ENCODE measurements at places on chromosomes 3 and 15. TPM values are rescaled to one million over a fixed set of nuclear protein-coding genes. Genes with fewer than 3 reads are reported as not detected.

- DNase-seq, result peak; percentile 71
These were observed 142.0 kb upstream of the PDZRN3 start for GRCh38 chr3:73766599-73767381.

GRCh38 chr3:109982201-109982600 lies 644.9 kb upstream of the DPPA4 start:
- no peak for DNase-seq

DNA sequence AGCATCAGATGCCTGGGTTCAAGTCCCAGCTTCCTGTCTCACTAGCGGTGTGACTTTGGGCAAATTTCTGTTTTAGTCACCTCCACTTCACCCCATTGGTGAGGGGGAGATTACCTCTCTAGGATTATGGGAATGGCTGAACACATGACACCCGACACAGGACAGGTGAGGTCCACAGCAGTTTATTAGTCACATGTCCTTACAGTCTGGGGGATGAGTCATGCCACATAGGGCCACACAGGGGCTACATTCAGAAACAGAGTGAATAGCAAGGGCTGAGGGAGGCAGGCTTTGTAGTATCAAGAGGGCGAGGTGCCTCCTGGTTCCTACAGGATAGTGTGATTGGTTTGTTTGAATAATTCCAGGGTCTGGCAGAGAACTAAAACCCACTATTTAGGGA lies 15.2 kb upstream of the ITGA11 start:
- DNase-seq, result no peak

DNA sequence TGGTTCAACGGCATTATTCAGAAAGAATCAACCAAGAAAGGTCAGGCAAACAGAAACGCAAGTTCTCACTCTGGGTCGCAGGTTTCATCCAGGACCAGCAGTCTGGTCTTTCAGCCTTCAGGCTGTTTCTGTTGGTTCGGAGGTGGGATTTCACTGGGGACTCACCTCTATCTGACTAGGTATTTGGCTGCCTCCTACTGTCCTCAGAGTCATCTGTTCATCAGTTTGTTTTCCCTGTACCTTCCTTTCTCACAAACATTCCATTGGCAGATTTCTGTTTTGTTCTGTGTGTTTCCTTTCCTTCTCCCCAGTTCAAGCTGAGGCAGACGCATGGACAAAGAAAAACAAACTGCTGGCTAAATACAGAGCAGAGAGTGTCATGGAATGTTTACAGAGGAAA lies 1046.6 kb upstream of the CFAP20DC start:
- no peak for DNase-seq

DNA sequence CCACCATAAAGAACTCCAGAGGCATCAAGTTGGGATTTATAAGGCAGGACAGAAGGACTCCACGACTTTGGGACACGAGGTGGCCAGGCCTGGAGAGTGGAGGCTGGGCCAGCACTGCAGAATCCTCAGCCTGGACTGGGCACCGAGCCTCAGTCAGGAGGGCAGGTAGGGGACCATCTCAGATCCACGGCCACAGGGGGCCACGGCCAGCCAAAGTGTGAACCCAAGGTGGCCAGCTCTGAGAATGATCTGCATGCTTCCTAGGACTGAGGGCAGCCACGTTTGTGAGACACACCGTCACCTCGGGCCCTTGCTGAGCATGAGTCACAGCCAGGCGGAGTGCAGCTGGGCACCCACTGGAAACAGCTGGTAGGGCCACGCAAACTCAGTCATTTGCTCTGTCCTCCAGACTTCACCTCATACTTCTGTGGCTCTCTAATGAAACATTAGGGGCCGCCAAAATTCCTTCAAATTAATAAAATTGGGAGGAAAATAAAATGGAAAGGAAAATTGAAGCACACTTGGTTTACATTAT lies 65.8 kb downstream of the CTNNB1 start:
- DNase-seq, result peak; percentile 67

Gene GPR27
- total RNA-seq, result 2.0 TPM

DNA sequence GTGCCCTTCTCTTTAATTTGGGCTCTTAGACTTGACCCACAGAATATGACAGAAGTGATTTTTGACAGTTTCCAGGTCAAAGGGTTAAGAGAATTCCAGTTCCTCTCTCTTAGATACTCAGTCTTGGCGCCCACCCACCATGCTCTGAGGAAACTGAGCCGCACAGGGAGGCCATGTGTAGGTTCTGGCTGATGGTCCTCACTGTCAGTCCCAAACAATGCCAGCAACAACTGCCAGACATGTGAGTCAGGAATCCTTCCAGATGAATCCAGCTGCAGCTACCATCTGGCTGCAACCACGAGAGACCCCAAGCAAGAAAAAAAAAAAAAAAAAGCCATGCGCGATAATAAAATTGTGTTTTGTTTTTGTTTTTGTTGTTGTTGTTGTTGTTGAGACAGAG lies 326.6 kb downstream of the MAGI1 start:
- DNase-seq, result peak; percentile 38

DNA sequence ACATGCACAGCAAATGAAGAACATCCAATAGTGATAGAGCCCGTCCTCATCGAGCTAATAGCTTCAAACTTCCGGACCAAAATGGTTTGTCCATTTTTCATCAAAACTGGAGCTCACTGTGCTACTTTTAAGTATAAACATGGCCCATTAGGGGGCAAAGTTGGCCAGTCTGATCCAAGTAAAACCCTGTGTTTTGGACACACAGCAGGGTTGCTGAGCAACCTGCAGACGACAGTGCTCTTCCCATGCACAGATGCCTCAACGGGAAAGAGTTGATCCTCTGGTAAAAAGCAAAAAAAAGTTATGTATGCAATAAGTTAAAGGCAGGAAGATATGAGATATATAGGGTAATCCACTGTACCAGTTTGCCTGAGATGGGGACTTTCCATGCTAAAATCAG lies 244.0 kb upstream of the THBS1 start:
- no peak for DNase-seq

Gene RAB11A
- 247 TPM for total RNA-seq

Gene FAM107A
- total RNA-seq, result not detected

DNA sequence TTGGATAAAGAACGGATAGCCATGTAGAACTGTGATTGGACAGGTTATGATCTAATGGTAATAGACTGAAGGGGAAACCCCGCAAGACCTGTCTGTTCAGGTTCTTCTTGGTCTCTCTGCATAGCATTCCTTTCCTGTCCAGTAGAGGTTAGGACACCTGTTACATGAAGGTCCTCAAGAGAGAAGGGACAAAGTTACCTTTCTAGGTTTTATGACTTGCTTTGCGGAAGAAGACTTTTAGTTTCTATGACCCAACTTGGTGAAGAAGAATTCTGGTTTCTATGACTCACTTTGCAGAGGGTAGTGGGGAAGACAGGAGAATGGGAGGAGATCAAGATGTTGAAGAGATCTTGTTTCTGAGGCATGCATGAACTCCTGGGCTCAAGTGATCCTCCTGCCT lies 97.9 kb upstream of the C3orf80 start:
- peak; percentile 12 for DNase-seq

DNA sequence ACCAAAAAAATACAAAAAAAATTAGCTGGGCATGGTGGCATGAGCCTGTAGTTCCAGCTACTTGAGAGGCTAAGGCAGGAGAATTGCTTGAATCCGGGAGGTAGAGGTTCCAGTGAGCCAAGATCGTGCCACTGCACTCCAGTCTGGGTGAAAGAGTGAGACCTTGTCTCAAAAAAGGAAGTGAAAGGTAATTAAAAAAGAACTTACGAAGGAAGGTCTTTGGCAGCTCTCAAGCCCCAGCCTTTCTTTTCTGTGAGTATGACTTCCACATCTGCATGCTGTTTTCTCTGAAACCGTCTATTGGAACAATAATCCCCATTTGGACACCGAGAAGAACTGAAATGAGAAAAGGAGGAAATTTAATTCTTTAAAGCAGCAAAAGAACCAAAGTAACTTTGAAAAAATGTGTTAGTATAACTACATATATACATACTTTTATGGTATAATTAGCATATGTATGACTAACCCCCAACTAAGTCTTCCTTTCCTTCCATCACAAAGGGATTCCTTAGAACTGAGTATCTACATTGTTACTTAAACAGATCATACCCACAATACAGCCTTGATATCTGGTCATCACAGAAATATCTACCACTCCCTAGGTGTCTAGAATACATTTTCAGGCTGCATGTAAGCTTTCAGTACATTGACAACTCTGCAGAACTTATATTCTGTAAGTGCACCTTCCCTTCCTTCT lies 50.1 kb downstream of the SETD2 start:
- DNase-seq, result peak; percentile 94

GRCh38 chr3:25911525-25912295 lies 121.8 kb downstream of the OXSM start:
- no peak for DNase-seq

DNA sequence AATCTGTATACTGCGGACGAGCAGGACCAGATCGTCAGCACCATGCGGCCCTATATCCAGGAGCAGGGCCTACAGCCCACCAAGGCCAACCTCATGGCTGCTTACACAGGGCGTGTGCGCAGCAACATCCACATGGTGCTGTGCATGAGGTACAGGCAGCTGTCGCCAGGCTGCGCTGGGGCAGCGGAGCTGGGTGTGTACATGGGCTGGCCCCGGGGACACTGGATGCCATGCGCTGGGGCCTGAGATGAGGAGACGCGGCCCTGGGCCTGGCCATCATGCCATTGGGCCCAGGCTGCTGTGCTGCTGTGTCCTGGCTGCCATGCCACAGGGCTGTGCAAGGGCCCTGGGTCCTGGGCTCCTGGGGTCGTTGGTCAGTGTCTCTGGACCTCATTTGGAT lies 61.5 kb downstream of the SEMA3G start:
- no peak for DNase-seq

GRCh38 chr15:39403640-39404117 lies 177.2 kb upstream of the THBS1 start:
- peak; percentile 85 for DNase-seq

DNA sequence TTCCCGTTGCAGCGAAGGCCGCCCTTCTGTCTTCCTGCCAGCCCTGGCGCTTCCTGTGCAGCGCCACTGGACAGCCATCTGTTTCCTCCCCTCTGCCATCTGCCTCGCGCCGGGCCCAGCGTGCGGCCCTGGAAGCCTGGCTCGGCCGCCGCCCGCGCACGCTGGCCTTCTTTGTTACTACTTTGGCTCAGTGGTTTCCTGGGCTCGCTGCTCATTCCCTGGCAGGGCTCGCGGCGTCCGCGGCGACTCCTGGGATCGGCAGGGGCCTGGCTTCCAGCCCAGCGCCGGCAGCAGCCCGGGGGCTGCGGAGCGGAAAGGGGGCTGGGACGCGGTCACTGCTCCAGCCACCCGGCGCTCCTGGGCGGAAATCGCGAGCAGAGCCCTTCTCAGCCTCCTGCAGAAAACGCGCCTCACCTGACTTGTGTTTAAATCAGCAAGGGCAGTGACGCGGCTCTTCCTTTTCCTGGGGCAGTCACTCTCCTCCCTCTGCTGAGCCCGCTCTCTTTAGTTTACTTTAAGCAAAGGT lies 10.0 kb downstream of the CMTM7 start:
- DNase-seq, result peak; percentile 71

- DNase-seq, result no peak
These were observed 1.8 kb downstream of the CLCN2 start for GRCh38 chr3:184359610-184360009.

- no peak for DNase-seq
These were observed 85.7 kb upstream of the PRR20G start for GRCh38 chr3:127373441-127374085.

Gene PLSCR2
- total RNA-seq, result not detected

DNA sequence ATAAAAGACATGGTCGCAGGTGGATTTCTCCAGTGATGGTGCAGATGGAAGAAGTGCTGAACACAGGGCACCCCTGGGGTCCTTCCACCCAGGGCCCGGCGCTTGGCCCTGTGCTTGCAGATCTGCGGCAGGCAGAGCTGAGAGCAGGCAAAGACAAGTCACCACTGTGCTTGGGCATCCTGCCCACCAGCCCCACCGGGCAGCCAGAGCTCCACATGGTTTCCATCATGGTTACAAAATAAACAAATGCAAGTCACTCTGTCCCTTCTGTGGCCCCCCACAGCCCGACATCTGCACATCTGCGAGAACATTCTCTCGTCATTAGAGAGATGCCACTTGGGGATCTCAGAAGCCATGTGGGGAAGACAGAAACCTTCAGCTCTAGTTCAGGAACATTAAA lies 37.6 kb upstream of the SFMBT1 start:
- DNase-seq, result peak; percentile 43

DNA sequence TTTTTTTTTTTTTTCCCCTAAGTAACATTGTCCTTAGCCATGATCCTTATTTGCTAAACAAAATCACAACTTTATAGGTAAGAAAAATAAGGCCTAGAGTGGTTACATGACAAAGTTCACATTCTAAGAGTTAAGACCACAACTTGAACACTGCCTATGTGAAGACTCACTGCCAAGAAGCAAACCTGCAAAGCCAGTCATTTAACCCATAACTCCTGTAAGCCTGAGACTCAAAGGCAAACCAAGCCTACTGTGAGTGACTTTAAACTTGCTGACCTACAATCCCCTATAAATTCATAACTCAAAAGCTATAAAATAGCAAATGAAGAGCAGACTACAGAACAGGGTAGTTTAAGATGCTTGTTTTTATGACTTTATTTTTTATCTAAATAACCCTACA lies 12.9 kb upstream of the ANKRD28 start:
- no peak for DNase-seq

- DNase-seq, result no peak
These were observed 875.4 kb downstream of the MCTP2 start for GRCh38 chr15:95106801-95107200.

- no peak for DNase-seq
These were observed 1216.0 kb upstream of the ALCAM start for GRCh38 chr3:104150724-104151123.

Gene EFHB
- 0.94 TPM for total RNA-seq

All from astrocyte (in vitro differentiated cells and primary cell).